Caki2 (cell line): ENCODE measurements at places on chromosomes 12 and 14. TPM values are rescaled to one million over a fixed set of nuclear protein-coding genes. Genes with fewer than 3 reads are reported as not detected.

DNA sequence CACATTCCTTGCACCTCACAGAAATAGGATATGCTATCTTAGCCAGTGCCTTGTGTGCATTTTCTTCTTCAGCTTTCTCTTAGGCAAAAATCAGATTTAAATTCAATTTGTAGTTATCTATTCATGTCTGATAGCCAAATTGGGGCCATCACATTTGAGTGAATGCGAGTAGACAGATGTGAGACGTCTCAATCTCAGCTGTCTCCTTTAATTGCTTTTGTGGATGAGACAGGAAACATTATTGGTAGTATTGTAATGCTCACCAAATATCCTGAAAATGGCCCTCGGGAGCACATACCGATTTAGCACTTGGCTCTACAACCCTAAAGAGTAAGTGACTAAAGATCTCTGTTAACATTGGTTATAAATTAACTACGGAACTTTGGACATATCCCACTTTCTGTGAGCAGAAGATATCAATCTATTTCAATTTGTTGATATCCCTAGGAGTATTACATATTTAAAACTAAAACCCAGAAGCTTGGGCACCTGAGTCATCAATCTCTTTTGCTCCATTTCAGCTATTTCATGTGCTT is 1012.5 kb upstream of the TMEM132C start:
- DNase-seq = no peak

DNA sequence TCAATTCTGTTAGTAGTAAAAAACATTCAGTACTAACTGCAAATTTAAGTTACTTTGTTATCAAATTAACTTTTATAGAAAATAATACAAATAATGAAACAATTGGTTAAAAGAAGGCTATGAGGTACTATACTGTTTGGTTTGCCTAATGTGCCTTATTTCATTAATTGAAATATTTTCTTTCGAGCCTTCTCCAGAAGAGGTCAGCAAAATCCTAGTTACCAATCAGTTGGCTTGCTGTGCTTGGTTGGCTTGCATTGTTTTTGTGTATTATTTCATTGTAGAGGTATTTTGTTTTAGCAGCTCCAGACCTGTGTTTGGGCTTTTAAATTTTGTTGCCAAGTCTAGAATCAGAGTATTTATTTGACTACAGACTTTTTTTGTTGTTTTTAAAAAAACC is 68.5 kb downstream of the AEBP2 start:
- DNase-seq = no peak

- no peak for DNase-seq
These were observed 6.1 kb upstream of the LRP1-AS start for GRCh38 chr12:57153415-57153997.

DNA sequence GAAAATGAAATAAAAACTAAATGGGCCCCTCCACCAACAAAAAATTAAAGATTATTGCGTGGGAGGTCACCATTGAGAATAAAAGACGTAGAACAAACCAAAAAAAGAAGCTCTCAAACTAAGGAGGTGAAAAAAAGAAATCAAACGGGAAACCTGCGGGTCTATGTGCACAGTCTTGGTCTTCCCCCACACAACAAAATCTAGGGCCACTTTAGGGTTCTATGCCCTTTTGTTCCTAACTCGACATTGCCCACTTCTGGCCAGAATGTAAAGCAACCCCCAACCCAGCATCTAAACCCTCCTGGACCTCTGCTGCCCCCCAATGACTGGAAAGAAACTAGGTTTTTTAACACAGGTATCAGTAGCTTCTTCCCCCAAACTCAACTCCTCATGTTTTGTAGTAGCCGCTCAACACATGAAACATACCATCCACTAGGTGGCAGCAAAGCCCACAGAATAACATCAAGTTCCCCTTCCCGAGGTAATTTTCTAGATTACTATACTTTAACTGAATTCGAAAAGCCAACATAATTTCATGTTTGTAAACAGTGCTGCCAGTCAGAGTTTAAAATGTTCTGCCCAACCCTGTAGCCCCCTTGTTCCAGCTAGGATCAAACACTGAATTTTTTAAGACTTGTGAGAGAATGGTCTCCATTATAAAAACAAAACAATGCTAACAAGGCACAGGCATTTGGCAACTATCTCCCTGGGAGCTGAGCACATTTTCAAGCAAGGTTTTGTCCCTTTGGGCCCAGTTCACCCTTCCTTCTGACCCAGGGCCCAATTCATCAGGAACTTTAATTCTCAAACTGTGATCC is 18.7 kb downstream of the DAD1 start:
- peak; percentile 51 for DNase-seq

GRCh38 chr12:115763982-115764621 is 513.4 kb downstream of the MED13L start:
- no peak for DNase-seq

DNA sequence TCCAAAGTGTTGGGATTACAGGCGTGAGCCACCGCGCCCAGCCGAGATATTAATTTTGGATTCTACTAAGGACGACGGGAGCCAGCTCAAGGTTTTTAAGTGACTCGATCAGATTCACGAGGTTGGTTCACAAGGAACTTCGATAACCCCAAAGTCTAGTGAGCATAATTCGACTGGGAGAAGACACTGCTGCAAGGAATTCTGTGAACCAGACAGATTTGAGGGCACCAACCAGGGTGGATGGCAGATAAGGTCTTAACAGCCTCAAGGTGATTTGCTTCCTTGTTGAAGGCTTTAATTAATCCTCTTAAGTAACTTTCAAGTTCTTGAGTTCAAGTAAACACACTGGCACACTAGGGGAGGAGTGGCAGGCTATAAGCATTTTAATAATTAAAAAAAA is 1.1 kb upstream of the KLHDC2 start:
- no peak for DNase-seq

Gene FGF6
- total RNA-seq = not detected in 2 replicates

Gene ESPL1
- total RNA-seq = 24.6 and 36.2 TPM in 2 replicates

Gene PTGER2
- total RNA-seq = 0.88 and 4.9 TPM in 2 replicates
